Aortic smooth muscle cell (primary cell): ENCODE measurements at places on chromosomes 11 and 22. TPM values are rescaled to one million over a fixed set of nuclear protein-coding genes. Genes with fewer than 3 reads are reported as not detected.

The DUSP18 gene
- total RNA-seq: 7.8 and 10.1 TPM in 2 replicates

The OR10A2 gene
- total RNA-seq: not detected in 2 replicates

The AQP11 gene
- 0.40 and 0.56 TPM in 2 replicates for total RNA-seq

The TEAD1 gene
- total RNA-seq: 54.4 and 72.1 TPM in 2 replicates

The APOBEC3B gene
- total RNA-seq: 5.0 and 5.2 TPM in 2 replicates

The APOBEC3F gene
- 8.6 and 8.7 TPM in 2 replicates for total RNA-seq

The SLC7A4 gene
- not detected in 2 replicates for total RNA-seq

The GLYAT gene
- not detected in 2 replicates for total RNA-seq

The DBX1 gene
- not detected in 2 replicates for total RNA-seq

The KIF18A gene
- 7.8 and 13.9 TPM in 2 replicates for total RNA-seq

The ABCC8 gene
- total RNA-seq: not detected in 2 replicates

The INS gene
- total RNA-seq: not detected in 2 replicates

The TYR gene
- not detected in 2 replicates for total RNA-seq

The SCN3B gene
- 0.13 and 0.25 TPM in 2 replicates for total RNA-seq

The SYT12 gene
- total RNA-seq: 0.25 and 1.6 TPM in 2 replicates

The CCDC116 gene
- 0.19 TPM in 1 of 2 replicates, not detected in the other for total RNA-seq

The ANO5 gene
- 0.66 and 2.3 TPM in 2 replicates for total RNA-seq

The CELSR1 gene
- total RNA-seq: 1.6 and 1.8 TPM in 2 replicates

The FADS1 gene
- total RNA-seq: 84.8 and 84.9 TPM in 2 replicates
